Cortex of kidney (tissue), 1 donor: ENCODE measurements at places on chromosomes 6 and 20.

GRCh38 chr6:79605968-79606764 lies 25.0 kb upstream of the SH3BGRL2 start:
- no peak for DNase-seq

DNA sequence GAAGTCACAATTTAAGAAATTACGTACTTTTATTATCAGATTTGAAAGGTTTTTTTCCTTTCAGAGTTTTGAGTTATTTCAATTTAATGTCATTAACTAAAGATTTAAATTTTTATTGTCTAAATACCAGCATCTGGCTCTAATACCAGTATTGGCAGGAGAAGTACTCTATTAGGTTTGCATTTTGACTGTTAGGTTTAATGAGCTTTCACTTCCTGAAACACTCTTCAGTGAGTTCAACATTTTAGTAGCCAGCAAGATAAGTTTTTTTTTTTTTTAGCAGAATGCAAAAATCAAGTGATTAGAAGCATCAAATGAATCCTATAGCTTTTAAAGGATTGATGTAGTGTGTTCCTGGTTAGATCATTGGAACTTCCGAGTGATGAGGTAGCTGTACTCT lies 34.0 kb upstream of the SCGN start:
- DNase-seq, result no peak

DNA sequence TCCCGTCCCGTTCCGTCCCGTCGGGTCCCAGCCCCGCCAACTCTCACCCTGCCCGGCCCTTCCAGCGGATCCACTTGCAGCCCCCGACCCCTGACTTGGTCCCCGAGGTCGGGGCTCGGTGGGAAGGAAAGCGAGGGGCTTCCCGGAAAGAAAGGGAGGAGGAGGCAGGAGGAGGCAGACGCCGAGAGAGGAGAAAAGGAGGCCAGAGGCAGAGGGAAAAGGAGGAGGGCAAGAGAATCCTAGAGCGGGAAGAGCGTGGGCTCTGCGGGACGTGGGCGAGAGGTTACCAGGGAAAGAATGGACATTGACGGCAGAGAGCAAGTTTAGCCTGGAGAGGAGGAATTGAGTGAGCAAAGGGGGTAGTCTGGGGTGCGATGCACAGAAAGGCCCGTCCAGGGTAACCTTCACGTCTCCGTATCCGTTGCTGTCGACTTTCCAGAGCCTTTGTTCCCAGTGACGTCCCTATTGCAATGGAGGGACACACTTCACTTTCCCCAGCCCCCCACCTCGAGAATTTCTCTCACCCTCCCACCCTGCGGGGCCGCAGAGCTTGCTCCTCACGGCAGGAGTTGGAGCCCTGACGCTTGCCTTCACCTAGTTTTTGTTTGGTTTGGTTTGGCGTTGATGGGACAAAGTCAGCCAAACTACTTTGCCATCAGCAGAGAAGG lies 477 bp upstream of the MOXD1 start:
- no peak for DNase-seq

- DNase-seq, result no peak
These were observed 164.1 kb upstream of the SALL4 start for GRCh38 chr20:51966296-51966971.

GRCh38 chr6:167573461-167574215 lies 248.8 kb downstream of the TTLL2 start:
- DNase-seq, result no peak

DNA sequence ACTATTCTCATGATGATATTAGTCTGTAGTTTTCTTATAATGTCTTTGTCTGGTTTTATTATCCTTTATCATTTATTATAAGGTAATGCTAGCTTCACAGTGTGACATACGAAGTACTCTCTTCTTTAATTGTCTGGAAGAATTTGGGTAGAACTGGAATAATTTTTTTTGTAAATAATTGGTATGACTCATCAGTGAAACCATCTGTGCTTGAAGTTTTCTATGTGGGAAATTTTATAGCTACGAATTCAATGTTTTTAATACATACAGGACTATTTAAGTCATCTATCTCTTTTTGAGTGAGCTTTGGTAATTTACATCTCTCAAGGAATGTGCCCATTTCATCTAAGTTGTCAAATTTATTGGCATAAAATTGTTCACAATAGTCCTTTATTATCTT lies 86.3 kb downstream of the SOD2 start:
- DNase-seq, result no peak

DNA sequence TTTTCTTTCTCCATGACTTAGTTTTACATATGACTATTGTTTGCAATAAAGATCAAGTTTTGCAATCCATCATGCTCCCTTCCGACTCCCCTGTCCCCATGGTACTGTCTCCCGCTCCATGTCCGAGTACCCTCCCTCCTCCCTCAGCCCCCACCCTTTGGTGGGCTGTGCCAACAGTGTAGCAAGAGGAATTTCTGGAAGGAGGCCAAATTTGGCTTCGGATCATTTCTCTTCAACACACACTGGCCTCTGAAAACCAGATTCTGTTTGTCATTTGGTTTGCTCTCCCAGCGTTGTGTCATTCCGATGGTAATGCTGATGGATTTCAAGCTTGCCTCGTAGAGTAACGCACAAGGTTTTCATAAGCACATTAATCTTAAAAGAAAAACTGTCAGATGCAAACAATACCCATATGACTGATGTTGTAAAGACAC lies 22.9 kb upstream of the PAX1 start:
- no peak for DNase-seq

- no peak for DNase-seq
These were observed 203.0 kb upstream of the RGS17 start for GRCh38 chr6:153334121-153334520.

DNA sequence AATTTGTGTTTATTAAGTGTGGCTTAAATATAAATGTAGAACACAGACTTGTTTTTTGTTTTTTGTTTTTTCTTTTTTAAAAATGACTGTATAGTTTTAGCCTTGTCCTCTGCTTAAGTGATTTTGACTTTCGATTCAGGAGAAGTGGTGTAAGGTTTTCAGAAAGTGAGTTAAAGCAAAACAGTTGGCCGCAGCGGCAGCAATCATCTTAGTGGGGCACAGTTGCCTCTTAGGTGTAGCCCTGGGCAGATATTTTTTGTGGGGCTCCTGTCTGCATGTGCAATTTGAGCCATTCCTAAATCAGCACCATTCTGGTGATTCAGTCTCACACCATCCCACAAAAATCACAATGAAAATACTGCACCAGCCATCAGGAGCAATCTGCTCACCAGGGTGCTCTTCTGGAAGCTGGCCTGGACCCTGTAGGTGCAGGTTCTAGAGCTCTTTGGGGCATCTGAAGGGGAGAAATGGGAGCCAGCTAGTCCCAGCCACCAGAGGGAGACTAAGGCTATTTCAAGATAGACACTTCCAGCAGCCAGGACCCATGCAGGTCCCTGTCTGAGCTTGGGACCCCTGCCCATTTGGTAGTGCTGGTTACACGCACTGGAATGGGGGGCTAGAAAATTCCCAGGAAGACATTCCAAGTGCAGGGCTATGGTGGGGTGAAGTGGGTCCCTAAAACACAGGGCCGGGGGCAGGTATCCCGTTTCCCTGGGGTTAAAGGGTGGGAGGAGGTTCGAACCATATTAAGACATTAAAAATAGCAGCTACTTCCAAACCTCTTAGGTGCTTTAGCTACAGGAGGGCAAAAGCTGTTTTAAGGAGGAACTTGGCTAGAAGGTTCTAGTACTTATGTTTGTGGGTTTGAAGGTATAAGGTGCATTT lies 156.6 kb downstream of the NFATC2 start:
- DNase-seq, result no peak

GRCh38 chr20:61524951-61525666 lies 273.0 kb downstream of the CDH4 start:
- no peak for DNase-seq

GRCh38 chr6:116253188-116253504 lies 729 bp downstream of the TSPYL4 start:
- no peak for DNase-seq

GRCh38 chr6:37139230-37139962 lies 30.6 kb upstream of the PIM1 start:
- DNase-seq, result no peak

GRCh38 chr6:131059486-131059885 lies 3.6 kb downstream of the EPB41L2 start:
- DNase-seq, result no peak

- no peak for DNase-seq
These were observed 659 bp downstream of the TMX4 start for GRCh38 chr20:8018958-8019245.

DNA sequence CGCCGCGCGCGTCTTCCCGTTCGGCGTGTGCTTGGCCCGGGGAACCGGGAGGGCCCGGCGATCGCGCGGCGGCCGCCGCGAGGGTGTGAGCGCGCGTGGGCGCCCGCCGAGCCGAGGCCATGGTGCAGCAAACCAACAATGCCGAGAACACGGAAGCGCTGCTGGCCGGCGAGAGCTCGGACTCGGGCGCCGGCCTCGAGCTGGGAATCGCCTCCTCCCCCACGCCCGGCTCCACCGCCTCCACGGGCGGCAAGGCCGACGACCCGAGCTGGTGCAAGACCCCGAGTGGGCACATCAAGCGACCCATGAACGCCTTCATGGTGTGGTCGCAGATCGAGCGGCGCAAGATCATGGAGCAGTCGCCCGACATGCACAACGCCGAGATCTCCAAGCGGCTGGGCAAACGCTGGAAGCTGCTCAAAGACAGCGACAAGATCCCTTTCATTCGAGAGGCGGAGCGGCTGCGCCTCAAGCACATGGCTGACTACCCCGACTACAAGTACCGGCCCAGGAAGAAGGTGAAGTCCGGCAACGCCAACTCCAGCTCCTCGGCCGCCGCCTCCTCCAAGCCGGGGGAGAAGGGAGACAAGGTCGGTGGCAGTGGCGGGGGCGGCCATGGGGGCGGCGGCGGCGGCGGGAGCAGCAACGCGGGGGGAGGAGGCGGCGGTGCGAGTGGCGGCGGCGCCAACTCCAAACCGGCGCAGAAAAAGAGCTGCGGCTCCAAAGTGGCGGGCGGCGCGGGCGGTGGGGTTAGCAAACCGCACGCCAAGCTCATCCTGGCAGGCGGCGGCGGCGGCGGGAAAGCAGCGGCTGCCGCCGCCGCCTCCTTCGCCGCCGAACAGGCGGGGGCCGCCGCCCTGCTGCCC lies 1.1 kb downstream of the SOX4 start:
- no peak for DNase-seq

DNA sequence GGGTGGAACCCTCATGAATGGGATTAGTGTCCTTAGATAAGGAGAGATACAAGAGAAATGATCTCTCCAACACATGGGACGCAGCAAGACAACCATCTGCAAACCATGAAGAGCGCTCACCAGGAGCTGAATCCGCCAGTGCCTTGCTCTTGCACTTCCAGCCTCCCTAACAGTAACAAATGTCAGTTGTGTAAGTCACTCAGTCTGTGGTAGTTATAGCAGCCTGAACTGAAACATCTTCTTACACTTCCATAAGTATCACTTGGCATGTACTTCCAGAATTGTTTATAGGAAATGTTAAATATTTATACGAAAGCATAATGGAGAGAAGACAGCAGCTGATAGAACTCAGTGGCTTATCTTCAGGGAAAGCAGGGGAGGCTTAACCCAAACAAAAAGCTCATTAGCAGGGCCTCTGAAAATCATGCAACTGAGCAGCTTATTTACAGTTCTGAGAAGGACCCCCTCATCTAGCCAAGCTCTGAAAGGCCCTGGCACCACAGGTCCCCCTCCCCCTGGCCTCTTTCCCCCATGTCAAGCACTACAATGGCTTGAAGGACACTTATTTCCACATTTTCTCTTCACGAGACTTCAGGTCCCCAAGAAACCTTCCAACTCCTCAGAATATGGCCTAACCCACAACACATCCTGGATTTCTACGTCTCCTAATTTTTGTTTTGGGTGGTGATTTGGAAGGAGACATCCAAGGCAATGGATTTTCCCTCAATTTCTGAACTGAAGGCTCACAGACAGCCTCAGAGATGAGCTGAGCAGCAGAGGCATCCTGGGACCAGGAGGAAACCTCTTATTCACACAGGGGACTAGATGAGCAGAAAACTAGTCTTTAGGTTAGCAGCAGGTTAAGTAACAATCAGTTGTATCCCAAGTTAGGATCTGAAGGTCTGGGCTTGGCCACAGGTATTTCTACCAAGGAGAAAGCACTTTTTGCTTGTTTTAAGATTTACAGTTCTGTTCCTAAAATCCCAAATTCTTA lies 49.1 kb downstream of the GCLC start:
- DNase-seq, result no peak

DNA sequence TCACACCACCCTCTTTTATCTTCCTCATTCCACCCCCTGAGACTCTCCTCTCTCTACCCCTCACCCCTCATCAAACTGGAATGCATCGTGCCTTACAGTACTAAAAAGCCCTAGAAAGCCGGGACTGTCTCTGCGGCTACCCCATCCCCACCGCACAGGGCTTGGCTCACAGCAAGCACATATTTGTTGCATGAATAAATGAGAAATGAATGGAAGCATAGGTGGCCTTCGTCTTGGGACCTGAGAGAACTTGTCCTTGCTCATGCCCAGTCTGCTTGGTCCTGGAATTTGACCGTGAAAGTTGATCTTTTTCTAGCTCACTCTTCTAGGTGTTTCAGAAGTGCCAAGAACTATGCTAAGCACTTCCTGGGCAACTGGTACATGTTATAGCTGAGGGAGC lies 53.3 kb downstream of the APCDD1L start:
- no peak for DNase-seq

DNA sequence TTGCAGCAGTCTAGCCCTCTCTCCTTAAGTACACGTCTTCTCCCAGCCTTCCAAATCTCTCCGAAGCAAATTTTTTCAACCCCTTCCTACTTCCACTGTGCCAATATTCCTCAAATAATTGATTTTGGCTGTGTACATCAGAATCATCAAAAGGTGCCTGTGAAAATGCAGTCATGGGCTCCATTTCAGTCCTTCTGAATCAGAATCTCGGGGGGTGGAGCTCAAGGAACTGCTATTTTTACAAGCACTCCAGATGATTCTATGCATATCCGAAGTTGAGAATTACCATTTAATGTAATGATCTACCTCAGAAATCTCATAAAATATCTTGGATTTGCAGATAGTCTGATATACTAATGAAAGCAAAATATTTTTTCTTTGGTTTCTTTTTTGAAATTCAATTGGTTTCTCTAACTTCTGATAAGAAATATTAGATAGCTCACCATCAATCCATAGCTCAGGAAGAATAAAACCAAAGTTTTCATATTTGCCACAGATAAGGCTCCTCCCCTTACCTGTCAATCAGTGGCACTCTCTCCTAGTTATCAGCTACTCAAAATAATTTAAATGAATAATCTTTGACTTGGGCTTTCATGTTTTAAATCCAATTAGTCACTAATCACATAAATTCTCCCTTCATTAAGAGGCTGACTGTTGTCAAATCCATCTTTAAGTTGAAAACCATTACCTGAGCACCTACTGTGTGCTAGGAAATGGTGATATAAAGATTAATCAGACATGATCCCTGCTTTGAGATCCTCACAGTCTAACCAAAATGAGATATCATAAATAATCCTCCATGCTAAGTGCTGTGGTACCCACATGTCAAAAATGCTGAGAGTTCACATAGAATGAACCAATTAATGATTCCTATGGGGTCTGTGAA lies 36.4 kb upstream of the STXBP5 start:
- DNase-seq, result no peak
